ENCODE measurements at places on chromosomes 12 and 14.

DNA sequence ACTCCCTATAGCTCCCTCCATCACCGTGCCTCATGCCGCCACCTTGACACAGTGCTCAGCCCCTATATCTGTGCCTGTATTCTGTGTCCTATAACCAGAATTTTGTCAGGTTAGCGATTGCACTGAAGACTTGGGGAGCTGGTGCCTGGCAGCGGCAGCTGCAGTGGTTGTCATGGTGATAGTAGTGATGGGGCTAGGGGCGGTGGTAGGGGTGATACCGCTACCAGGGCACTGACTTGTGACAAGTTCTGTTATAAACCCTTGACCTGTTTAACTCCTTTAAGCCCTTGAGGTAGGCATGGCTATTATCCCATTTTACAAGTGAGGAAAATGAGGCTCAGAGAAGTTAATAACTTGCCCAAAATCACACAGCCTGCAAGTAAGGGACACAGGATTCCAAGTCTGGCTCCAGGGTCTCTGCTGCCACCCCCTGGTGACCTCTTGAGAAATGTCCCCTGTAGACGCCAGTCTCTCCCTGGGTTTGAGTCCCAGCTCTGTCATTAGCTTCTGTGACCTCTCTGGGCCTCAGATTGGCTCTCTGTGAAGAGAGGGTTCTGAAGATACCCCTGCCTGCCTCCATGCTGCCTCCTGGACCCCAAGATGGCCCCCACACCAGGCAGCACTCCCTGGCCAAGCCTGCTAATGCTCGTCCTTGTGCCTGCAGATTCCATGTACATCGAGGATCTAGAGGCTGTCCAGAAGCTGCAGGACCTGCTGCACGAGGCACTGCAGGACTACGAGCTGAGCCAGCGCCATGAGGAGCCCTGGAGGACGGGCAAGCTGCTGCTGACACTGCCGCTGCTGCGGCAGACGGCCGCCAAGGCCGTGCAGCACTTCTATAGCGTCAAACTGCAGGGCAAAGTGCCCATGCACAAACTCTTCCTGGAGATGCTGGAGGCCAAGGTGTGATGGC is 121.9 kb downstream of the ESRRB start:
- DNase-seq = peak; percentile 28

DNA sequence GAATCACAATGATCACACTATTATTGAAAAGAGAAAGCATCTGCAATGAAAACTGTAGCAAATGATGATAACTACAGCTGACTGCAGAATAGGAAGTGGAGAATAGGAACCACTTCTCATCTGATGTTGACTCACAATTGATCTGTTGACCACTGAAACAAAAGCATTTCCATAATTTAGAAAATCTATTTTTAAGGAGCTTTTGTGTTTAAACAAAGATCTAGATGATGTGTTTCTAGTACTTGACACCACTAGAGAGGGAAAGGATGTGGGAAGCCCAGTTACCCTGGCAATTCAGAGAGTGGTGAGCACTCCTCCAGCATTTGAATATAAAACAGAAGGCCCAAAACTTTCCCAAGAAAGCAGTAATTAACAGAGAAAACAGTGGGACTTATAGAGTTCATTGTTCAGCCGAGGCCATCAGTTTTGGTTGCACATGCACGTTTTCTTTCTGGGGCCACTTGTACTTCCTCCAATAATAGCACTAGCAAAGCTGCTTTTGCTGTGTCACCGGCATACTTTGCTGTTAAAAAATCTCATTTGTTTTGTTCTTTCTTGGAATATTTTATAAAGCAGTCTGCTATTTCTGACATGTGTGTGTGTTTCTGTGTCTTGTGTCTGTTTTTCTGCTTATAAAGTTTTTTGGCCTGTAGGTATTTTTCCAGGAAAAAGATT is 76.1 kb upstream of the HECTD1 start:
- no peak for DNase-seq

- no peak for DNase-seq
Measured at GRCh38 chr12:127389923-127390322, 877.0 kb upstream of the TMEM132C start.

- no peak for DNase-seq
Measured at GRCh38 chr12:68963856-68964745, 31.1 kb upstream of the CPM start.

DNA sequence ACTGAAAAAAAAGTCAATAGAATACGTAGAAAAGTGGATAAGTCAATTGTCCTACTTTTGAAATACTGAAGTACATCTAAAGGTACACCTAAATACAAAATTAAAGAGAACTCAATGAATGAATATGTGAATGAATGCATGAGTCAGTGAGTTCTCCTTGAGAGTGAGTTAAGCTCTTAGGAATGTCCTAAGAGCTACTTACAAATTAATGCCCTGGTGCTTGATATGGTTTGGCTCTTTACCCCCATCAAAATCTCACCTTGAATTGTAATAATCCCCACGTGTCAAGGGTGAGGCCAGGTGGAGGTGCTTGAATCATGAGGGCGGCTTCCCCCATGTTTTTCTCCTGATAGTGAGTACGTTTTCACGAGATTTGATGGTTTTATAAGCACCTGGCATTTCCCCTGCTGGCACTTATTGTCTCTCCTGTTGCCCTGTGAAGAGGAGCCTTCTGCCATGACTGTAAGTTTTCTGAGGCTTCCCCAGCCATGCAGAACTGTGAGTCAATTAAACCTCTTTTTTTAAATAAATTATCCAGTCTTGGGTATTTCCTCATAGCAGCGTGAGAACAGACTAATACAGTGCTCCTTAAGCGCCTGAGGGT is 192.2 kb upstream of the ARHGAP5 start:
- no peak for DNase-seq

- DNase-seq = no peak
Measured at GRCh38 chr14:24311837-24312615, 724 bp downstream of the LTB4R start.

DNA sequence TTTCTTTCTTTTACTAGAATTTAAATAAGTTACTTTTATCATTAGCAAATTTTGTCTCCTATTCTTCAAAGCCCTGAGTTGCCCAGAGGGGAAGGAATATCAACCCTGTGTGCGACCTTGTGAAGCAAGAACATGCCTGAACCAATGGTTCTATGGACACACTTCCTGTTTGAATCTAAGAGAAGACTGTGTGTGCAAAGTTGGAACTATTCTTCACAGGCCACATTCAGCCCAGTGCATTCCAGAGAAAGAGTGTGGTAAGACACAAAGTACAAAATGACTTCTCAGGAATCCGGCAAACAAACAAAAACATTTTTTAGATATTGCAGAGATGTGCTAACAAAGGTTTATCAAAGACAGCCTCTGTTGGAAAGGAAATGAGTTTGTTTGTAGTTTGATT is 90.8 kb upstream of the PTPRQ start:
- no peak for DNase-seq

DNA sequence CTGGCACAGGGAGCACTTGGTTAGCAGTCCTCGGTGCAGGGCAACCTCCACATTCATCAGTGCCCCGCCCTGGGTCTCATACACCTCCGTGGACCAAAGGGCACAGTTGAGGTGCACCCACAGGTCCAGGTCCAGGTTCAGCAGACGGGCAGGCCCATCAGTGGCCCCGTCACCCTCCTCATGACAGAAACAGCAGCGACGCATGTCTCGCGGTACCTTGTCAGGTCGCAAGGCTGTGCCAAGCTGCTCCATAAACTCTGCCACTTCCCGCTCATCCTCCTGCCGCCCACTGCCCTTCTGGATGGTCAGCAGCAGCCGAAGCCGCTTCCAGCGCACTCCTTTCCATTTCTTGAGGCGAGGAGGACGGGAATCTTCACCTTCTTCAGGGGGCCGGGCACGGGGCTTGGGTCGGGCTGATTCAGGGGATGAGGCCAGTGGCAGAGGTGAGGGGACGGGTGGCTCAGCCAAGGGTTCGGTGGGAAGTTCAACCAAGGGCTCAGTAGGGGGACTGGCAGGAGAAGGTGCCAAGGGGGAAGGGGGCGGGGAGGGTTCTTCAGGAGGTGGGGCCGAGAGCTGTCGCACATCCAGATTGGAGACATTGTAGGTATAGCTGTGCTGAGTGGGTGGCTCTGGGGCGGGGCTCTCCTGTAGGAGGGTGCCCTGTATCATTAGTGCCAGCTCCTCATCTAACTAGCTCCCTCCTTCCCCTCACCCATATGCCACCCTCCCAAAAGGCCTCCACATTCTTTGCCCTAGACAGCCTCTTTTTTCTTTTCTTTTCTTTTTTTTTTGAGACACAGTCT is 8.3 kb upstream of the PRKAG1 start:
- no peak for DNase-seq

GRCh38 chr12:115998119-115998633 is 279.3 kb downstream of the MED13L start:
- peak; percentile 31 for DNase-seq

DNA sequence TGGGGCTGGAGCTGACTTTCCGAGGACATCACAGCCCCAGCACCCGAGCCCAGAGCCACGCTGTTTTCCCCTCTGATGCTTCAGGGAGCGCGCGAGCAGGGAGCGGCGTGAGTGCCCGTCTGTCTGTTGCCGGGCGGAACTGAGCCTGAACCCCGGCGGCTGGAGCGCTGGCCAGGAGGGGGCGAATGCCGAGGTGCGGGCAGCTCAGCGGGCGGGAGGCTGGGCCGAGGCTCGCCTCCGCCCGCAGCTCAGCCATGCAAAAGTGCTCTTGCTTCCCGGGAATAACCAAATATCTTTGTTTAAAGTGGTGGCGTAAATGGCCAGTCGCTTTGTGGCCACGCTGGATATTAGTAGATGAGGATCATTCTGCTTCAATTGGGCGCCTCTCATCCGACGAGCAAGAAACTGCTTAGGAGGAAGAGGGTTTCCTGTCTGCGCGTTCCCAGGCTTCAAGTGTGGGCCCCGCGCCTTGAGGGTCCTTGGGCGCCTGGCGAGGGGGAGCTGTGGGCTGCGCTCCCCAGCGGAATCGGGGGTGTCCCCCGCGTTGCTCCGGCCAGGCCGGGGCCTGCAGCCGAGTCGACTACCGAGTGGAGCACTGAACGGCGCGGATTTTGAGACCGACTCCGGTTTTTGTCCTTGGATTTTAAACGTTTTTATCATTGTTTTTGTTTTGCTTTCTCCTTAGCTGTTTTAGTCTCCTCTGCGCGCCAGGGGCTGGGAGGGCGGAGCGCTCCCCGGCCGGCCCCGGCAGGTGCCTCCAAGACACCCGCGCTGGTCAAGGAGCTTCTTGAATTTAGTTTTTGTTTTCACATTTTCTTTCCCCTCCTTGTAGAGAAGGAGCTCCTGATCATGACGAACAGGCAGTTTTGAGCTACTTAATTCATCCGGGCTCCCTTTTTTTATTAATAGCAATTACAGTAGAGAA is 831 bp upstream of the NKX2-1 start:
- DNase-seq = peak; percentile 50

DNA sequence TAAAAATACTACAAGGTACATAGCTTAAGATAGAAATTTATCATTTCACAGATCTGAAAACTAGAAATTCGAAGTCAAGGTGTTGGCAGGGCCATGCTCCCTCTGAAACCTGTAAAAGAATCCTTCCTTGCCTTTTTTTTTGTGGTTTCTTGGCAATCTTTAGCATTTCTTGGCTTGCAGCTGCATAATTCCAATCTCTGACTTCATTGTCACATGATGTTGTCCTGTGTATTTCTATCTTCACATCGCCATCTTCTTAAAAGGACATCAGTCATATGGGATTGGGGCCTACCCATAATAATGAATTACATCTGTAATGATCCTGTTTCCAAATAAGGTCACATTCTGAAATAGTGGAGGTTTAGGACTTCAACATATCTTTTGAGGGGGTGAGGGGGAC is 250.4 kb downstream of the TMTC2 start:
- DNase-seq = no peak

DNA sequence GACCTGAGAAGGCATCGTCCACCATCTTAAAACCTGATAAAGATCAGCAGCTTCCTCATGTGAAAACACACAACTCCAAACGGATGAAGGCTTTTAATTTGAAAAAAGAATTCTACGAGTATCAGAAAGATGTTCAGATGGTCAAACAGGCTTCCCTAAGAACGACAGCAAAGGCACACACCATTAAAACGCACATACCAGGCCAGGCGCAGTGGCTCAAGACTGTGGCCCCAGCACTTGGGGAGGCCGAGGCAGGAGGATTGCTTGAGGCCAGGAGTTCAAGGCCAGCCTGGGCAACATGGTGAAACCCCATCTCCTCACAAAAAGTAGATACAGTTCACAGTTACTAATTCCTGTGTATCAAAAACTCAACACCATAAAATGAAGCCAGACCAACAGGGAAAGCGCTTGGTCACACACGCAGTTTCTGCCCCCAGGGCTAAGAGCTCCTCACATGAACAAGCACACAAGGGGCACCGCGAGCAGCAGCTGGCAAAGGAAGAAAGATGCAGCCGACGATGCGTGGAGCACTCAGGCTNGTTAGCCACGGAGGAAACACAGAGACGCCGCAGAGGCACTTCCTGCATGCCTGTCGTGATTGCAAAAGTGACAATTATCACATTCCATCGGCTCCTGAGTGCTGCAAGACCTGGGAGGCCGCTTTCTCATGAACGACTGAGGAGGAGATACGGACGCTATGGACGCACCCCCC is 78.0 kb downstream of the NOC4L start:
- peak; percentile 58 for DNase-seq

- no peak for DNase-seq
Measured at GRCh38 chr12:105167346-105167745, 59.8 kb downstream of the WASHC4 start.

DNA sequence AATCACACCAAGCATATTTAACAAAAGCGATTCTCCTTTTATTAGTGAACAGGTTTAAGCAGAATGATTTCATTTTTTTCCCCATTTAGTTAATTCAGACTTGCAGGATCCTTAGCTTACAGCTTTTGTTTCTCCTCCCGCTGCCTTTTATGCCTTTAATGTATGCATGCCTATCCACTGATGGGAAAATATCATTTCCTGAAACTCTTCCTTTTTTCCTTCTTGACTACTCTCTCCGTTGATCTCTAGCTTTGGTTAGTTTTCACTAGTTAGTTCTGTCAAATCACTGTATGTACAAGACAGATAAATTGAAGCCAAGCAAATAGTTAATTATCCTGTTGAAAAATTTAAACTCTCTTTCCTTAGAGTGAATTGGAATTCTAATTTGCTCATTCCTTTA is 26.3 kb downstream of the NKX2-1 start:
- DNase-seq = no peak

DNA sequence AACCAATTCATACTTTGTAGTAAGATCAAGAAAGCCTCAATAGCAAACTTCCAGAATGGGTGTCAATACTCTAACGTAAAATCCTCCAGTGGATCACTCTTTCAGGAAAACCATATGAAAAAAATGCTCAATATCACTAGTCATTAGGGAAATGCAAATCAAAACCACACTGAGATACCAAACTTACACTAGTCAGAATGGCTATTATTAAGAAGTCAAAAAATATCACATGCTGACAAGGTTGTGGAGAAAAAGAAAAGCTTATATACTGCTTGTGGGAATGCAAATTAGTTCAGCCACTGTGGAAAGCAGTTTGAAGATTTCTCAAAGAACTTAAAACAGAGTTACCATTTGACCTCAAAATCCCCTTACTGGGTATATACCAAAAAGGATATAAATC is 49.5 kb upstream of the ATXN7L3B start:
- DNase-seq = no peak

DNA sequence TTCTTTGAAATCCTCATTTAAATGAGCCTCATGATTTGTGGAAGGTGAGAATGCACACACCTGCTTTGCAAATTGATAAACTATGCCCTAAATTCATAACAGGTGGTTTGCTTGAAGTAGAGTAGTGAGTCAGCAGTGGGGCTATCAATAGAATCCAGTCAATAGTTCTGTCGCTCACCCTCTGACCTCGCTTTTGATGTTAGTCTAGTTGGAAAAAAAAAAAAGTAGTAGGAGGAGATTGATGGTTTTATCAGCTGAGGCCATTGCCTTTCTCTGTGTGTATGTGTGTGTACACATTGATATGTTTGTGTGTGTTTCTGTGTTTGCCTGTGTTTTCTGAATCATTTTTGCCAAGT is 267.3 kb downstream of the SNAPC1 start:
- DNase-seq = no peak
